GM12891 (cell line): ENCODE measurements at places on chromosomes 1 and 21.

DNA sequence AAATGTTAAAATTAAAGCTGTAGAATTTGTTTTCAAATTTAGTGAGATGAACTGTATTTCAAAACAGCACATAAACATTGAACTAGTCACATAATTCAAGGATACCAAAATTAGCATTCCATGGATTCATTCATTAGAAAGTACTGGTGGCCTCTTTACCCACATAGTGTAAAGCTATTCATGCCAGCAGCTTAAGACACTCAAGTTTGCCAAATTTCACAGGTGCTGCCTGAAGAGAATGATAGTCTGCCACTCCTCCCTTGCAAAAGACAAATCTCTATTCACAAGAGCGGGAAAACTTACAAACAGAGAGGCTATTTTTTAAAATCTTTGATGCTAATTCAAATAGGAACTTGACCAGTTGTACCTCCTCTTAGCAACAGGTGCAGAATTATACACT, 337.0 kb downstream of the BRINP3 start:
- DNase-seq: no peak

DNA sequence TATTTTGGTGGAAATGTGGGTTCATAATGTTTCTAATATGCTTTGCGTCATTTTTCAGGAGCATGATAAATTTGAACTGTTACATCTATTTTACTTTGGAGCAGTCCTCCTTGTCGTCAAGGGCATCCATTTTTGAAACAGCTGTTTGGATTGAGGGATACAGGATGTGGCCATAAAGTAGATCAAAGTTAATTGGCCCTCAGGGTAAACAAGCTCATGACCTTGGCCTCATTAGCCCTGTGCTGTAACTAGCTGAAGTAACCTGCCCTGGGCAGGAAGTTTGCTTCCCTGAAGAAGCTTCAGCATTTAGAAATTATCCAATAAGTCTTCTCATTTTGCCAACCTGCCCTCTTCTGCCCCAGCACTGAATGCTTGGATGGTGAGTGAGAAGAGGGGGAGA, 24.8 kb upstream of the RGL1 start:
- no peak for DNase-seq

DNA sequence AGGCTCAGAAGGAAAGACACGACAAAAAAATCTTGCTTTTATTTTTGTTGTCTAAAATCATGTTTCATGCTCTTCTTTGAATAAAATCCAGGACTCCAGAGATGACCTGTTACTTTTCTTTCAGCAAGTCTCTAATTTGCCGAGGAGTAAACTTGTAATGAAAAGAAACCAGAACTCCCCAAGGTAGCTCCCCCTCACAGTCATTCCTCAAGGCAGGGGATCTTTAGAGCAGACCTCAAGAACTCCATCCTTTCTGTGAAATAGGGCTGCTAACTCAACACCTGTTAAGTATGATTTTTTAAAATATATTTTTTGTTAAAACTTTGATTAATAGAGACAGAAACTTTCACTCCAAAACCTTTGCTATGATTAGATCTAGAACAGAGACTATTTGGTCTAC, 82.7 kb upstream of the ABCD3 start:
- no peak for DNase-seq

DNA sequence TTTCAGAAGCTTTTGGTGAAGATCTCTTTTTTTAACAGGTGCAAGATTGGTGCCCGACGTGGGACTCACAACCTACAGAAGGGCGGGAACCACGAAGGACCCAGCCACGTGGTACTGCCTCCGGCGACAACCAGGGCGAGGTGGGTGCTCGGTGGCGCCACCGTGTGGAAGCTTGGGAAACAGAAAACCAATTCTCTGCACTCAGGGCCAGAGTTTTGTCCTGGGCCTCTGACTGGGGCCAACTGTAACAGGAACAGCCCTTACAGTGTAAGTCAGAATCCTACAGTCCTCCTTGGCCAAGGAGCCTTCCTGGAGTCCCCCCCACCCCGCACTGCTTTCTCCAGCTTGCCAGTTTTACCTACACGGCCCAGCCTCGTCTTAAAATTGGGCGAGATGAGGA, 11.6 kb upstream of the S100A7A start:
- peak; percentile 39 for DNase-seq

DNA sequence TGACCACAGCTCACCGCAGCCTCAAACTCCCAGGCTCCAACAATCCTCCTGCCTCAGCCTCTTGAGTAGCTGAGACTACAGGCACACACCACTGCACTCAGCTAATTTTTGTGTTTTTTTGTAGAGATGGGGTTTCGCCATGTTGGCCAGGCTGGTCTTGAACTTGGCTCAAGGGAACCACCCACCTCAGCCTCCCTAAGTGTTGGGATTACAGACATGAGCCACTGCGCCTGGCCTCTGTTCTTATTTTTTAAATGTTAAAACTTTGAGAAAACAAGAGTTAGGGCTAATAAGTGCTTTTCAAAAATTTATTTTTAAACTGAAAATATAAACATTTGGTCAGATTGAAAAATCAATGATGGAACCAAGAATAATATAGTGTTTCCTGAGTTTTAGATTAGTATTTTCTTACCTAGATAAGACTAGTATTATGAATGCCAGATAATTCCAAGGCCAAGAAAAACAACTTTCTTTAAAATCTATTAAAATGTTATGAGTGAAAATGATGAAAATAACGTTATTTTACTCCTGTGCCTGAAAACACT, 66.2 kb upstream of the S1PR1 start:
- DNase-seq: no peak

DNA sequence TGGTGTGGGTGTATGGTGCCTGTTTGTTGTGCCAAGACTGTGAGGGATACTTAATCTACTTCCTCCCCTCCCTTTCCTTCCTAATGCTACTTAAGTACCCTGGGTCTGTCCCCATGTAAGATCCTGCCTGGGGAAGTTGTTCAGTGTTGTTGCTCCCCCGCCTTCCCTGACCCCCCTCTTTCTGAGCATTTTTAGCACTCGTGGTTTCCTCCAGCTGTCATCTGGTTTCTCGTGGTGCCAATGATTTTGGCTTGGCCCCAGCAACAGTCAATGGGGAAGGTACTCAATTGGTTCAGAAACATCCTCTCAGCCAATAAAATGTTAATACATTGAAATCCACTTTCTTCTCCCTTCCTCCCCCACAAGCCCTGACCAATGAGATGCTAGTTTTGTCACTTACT, 8.0 kb upstream of the B4GALT3 start:
- peak; percentile 49 for DNase-seq

- DNase-seq: no peak
These were observed 422.9 kb downstream of the SETD4 start for GRCh38 chr21:35637431-35637830.

- no peak for DNase-seq
These were observed 19.4 kb downstream of the SOAT1 start for GRCh38 chr1:179313004-179313403.

DNA sequence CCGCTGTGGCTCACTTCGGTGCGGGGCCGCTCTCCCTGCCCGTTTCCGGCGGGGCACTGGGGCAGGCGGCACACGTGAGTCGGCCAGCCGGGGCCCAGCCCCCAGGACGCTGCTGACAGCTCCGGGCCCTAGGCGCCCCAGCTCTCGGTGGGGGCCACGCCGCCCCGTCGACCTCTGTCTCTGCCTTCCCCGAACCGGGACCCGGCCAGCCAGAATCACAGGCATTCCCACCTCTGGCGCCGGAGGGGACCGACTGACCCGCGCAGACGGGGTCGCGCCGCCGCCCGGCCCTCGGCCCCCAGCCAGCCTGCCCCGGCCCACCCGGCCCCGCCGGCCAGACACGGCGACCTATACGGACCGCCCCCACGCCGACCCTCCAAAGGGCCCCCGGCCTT, 755 bp downstream of the SCMH1 start:
- peak; percentile 63 for DNase-seq

GRCh38 chr1:190688096-190688495, 210.4 kb upstream of the BRINP3 start:
- no peak for DNase-seq

DNA sequence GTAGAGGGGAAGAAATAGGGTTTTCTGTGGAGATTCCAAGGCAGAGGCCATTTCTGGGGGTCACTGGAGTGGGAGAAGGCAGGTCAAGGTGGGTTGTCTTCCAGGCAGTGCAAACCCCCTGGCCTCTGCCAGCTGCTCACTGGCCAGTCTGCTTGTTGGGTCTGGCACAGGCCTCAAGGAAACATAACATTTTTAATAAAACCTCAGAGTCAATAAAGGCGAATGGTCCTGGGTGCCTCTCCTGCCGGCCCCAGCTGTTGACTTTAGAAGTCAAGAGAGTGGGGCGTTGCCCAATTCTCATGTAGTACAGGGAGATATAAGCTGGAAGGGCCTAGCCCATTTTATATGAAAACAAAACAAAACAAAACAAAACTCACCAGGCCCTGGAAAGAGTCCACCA, 36.6 kb downstream of the RUNX3 start:
- no peak for DNase-seq

GRCh38 chr1:170168265-170168664, 22.5 kb downstream of the NTMT2 start:
- no peak for DNase-seq

DNA sequence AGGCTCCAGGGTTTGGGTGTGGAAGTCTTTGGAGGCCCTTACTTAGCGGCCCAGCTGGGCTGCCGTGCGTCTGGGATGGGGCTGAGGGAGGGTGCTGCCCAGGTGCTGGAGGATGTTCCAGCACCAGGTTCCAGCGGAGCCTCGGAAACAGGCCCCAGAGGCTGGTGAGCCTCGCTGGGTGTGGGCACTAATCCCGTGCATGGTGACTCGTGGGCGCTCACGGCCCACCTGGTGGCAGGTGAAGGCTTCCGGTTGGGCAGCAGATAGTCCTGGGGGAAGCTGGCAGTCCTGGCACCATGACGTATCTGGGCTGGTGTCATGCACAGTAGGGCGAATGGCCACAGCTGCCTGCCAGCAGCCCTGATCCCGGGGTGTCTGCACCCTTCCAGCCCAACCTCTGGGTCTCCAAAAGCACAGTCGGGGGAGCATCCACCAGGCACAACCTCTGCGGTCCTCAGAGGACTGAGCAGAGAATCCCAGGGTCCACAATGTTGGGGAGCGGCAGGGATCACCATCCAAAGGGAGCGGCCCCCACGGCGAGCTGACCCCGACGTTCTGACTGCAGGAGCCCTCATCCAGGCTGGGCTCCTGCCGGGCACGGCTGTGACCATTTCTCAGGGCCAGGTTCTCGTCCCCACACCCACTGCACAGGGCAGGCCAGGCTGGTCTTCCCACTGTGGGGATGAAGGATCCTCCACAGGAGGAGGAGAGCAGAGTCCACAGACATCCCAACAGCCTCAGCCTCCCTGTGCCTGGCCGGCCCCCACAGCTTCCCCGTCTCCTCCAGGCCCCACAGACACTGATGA, 25.3 kb downstream of the FTCD start:
- no peak for DNase-seq

GRCh38 chr1:208332774-208333126, 88.6 kb upstream of the PLXNA2 start:
- no peak for DNase-seq

DNA sequence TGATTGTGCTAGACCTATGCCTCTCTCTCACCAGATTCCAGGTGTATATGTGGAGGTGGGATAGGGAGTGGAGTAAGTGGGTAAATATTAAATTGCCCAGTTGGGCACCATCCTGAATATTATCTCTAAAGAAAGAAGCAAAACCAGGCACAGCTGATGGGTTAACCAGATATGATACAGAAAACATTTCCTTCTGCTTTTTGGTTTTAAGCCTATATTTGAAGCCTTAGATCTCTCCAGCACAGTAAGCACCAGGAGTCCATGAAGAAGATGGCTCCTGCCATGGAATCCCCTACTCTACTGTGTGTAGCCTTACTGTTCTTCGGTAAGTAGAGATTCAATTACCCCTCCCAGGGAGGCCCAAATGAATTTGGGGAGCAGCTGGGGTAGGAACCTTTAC, at the start of gene FCER1A:
Gene FCER1A, plus strand, starts transcription at position 242 of the 400 bp plus-strand sequence. Its CDS starts 29 bp downstream, at position 271.
- DNase-seq: no peak

DNA sequence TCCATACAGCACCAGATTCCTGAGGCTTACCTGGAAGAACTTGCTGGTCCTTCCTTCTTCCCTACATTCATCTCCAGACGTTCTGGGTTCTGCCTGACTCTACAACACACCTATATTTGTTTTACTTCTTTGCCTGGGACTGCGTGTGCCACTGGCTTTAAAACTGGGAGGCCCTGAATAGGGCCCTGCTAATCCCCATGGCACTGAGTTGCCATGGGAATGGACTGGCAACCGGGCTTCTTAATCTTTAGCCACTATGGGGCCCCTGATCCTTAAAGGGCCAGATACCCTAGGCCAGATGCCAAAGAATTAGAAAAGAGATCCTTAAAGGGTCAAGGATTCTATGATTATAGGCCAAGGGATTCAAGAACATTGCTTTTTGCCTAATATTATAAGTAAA, 24.4 kb upstream of the CADM3 start:
- no peak for DNase-seq

GRCh38 chr1:108592030-108592759, 32.3 kb downstream of the EEIG2 start:
- no peak for DNase-seq

DNA sequence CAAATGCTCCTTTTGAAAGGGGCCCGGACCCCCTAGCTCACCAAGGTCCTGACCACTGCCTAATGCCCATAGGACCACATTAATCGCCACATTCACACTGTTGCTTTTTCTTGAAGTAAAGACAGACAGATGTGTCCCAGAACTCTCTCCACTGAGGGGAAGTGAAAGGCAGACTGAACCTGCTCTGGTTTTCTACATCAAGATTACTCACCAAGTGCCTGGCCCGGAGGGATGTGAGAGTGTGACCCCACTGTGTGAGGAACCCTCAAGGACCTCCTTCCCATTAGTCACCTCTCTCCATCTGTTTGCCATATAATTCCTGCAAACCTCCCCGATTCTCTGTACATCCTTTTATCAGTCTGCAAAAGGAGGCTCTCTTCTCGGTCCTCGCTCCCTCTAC, 381.5 kb downstream of the OMA1 start:
- no peak for DNase-seq

DNA sequence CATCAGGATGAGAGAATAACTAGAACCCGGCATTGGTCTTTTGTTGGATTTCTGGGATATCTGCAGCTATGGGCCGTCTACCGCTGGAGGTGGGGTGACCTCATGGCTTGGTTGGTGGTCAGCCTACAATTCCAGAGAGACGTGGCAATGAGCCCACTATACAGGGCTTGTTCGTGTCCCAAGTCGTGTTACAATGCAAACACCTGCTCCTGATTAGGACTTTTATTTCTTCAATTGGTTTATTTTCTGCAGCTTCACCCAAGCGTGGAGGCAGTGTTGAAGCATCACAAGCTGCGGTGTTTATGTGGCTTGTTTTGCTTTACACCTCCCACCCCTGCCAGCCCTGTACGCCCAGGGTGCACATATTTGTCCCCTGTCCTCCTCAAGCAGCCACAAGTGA, 211.7 kb upstream of the TMEM51 start:
- DNase-seq: no peak
